Sigmoid colon (tissue), 7 donors: ENCODE measurements at places on chromosomes 7 and 10. TPM values are rescaled to one million over a fixed set of nuclear protein-coding genes. Genes with fewer than 3 reads are reported as not detected.

DNA sequence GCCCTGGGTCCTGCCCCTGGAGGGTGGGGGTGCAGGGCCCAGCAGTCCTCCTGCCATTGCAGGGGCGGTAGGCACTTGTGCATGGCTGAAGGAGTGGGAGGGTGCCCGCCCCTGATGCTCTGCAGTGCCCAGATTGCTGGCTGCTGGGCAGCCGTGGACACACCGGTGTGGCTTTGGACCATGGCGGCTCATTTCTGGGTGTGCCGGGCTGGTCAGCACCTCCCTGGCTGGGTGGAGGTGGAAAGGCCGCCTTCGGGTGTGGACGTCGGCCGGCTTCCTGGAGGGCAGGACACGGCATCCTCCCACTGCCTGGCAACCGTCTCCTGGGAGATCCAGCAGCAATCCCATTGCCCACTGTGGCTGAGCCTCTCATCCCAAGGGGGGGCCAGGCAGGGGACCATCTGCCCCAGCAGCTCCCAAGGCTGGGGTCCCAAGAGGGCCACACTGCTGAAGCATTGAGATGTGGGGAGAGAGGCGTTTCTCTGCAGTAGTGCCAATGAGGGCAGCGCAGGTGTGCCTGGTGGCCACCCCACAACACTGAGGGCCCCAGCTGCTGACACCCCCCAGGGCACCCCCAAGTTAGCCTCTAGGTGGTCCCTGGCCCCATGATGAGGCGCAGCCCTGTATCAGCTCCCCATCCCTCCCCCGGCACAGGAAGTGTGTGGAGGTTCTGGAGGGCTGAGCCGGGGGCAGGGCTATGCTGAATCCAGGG is 12.9 kb downstream of the TTYH3 start:
- H3K27ac ChIP-seq, result peak overlapping the region; percentile 8
- H3K4me3 ChIP-seq, result no peak overlapping the region
- H3K27me3 ChIP-seq, result no peaks in the 10 kb centered on the region

- no peak overlapping the region for H3K4me3 ChIP-seq
- no peaks in the 10 kb centered on the region for H3K36me3 ChIP-seq
- no peak for DNase-seq
- H3K27me3 ChIP-seq, result no peaks in the 10 kb centered on the region
Observed at GRCh38 chr10:119737823-119738222, 12.0 kb downstream of the INPP5F start.

DNA sequence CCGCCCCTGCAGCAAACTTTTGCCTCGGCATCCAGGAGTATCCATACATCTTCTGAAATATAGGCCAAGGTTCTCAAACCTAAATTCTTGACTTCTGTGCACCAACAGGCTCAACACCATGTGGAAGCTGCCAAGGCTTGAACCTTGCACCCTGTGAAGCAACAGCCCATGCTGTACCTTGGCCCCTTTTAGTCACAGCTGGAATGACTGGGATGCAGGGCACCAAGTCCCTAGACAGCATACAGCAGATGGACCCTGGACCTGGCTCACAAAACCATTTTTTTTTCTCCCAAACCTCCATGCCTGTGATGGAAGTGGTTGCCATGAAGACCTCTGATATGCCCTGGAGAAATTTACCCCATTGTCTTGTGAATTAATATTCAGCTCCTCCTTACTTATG is 233.8 kb upstream of the KCND2 start:
- H3K27me3 ChIP-seq, result no peaks in the 10 kb centered on the region
- H3K27ac ChIP-seq, result no peak overlapping the region
- H3K4me3 ChIP-seq, result no peak overlapping the region

- H3K4me1 ChIP-seq, result no peaks in the 10 kb centered on the region
- H3K36me3 ChIP-seq, result no peaks in the 10 kb centered on the region
- no peak for DNase-seq
- H3K27me3 ChIP-seq, result peaks cover 9% of the 10 kb centered on the region
Observed at GRCh38 chr10:27413831-27414348, 90.2 kb upstream of the RAB18 start.

Gene TRIM4
- 29.6 TPM for total RNA-seq

Gene CALN1
- total RNA-seq, result not detected
